ENCODE measurements at places on chromosomes 13 and 19. TPM values are rescaled to one million over a fixed set of nuclear protein-coding genes. Genes with fewer than 3 reads are reported as not detected.

The THOP1 gene
- total RNA-seq: 119 TPM

DNA sequence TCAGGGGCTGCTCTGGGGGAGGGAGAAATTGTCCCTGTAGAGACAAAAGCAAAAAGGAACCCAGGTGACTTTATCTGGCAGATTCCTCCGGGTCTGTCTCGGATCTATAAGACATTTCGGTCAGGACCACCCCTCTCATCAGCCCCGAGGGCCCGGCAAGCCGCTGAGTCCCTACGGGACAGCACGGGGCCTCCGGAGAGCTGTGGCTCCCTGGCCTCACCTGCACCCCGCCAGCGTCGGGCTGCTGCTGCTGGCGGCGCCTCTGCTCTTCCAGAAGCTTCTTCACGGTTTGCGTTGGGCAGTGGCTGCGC is 1.9 kb downstream of the NFKBID start:
- H3K27ac ChIP-seq: peak overlapping the region; percentile 85
- H3K36me3 ChIP-seq: no peaks in the 10 kb centered on the region
- no peaks in the 10 kb centered on the region for H3K27me3 ChIP-seq

- no peak overlapping the region for H3K27ac ChIP-seq
- peaks cover 4% of the 10 kb centered on the region for H3K36me3 ChIP-seq
- peaks cover 5% of the 10 kb centered on the region for H3K4me1 ChIP-seq
- no peak overlapping the region for H3K4me3 ChIP-seq
- no peak for DNase-seq
Measured at GRCh38 chr19:5948752-5949564, 29.0 kb downstream of the RANBP3 start.

- no peak overlapping the region for H3K4me3 ChIP-seq
- H3K4me1 ChIP-seq: peaks cover 44% of the 10 kb centered on the region
- H3K27me3 ChIP-seq: no peaks in the 10 kb centered on the region
Measured at GRCh38 chr13:91724591-91724990, 326.2 kb downstream of the GPC5 start.

DNA sequence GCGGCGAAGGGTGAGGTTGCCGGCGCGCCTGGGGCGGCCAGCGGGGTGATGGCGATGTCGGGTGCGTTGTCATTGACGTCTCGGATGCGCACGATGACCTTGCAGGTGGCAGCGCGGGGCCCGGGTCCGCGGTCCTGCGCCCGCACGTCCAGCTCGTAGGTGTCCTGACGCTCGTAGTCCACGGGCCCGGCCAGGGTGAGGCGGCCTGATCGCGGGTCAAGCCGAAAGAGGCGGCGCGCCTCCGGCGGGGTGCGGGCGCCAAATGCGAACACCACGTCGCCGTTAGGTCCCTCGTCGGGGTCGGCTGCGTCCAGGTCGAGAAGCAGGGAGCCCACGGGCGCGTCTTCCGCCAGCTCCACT is 1.1 kb downstream of the PCDH8 start:
- H3K4me3 ChIP-seq: no peak overlapping the region
- no peak for DNase-seq
- H3K4me1 ChIP-seq: no peaks in the 10 kb centered on the region
- H3K27me3 ChIP-seq: no peaks in the 10 kb centered on the region
- H3K36me3 ChIP-seq: no peaks in the 10 kb centered on the region

DNA sequence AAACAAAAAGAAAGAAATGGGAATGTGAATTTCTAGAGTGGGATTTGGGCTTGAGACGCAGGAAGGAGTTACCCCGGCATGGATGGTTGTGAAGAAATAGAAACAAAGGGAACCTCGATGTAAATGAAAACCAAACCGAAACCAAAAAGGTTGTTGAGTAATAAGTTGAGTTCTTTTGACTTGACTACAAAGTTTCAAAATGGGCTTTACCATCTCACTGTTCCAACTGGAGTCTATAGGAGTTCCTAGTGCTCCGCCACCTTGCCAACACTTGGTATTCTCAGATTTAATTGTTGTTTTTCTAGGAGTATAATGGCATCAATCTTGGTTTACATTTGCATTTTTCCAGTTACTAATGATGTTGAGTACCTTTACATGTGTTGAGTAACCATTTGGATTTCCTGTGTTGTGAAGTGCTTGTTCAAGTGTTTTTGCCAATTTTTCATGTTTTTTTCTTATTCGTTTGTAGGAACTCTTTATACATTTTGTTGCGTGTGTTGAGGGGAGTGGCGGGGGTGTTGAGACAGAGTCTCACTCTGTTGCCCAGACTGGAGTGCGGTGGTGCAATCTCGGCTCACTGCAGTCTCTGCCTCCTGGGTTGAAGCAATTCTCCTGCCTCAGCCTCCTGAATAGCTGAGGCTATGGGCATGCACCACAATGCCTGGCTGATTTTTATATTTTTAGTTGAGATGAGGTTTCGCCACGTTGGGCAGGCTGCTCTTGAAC is 9.2 kb downstream of the UBE2S start:
- no peaks in the 10 kb centered on the region for H3K4me1 ChIP-seq
- H3K27ac ChIP-seq: peak overlapping the region; percentile 56
- peaks cover 4% of the 10 kb centered on the region for H3K36me3 ChIP-seq

The ZNF546 gene
- 1.0 TPM for total RNA-seq

- no peaks in the 10 kb centered on the region for H3K27me3 ChIP-seq
- DNase-seq: no peak
- H3K4me1 ChIP-seq: no peaks in the 10 kb centered on the region
- H3K27ac ChIP-seq: no peak overlapping the region
- H3K36me3 ChIP-seq: no peaks in the 10 kb centered on the region
- no peak overlapping the region for H3K4me3 ChIP-seq
Measured at GRCh38 chr13:27293076-27293691, 22.6 kb downstream of the RASL11A start.

- no peaks in the 10 kb centered on the region for H3K27me3 ChIP-seq
- DNase-seq: no peak
- no peaks in the 10 kb centered on the region for H3K4me1 ChIP-seq
Measured at GRCh38 chr13:101248739-101249514, 167.4 kb downstream of the NALCN start.

GRCh38 chr13:79018166-79018565 is 359.2 kb upstream of the OBI1 start:
- no peak overlapping the region for H3K4me3 ChIP-seq
- H3K27ac ChIP-seq: no peak overlapping the region
- no peaks in the 10 kb centered on the region for H3K36me3 ChIP-seq
- no peaks in the 10 kb centered on the region for H3K27me3 ChIP-seq
- DNase-seq: no peak
- no peaks in the 10 kb centered on the region for H3K4me1 ChIP-seq

The KRI1 gene
- 27.5 TPM for total RNA-seq
